Suprapubic skin (tissue), 4 donors: ENCODE measurements at places on chromosomes 6 and 20.

- DNase-seq: no peak
Observed at GRCh38 chr6:165308926-165309731, at the start of gene C6orf118. Gene C6orf118, minus strand, starts transcription at chr6:165309605. Its CDS starts 19 bp downstream, at chr6:165309586.

DNA sequence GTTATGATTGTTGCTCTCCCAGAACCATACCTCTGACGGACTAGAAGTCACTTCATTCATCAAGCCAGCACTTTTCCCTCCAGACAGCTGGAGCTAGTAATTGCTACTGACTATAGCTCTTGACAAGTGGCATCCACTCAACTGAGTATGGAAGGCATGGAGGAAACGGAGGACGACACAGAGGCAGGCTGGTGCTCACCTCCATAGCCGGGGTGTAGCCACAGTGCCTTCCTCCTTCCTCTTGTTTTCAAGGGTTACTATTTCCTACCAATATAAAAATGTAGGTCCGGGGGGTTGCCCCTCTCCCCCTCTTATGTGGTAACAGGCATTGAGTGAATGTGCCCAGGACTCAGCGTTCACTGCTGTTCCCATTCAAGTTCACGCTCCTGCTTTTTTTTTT, 23.5 kb upstream of the FOXC1 start:
- peak; percentile 44 for DNase-seq

GRCh38 chr20:63941282-63942081, 14.7 kb downstream of the UCKL1 start:
- DNase-seq: peak; percentile 91

GRCh38 chr6:31586599-31587281, 663 bp downstream of the LST1 start:
- DNase-seq: no peak

DNA sequence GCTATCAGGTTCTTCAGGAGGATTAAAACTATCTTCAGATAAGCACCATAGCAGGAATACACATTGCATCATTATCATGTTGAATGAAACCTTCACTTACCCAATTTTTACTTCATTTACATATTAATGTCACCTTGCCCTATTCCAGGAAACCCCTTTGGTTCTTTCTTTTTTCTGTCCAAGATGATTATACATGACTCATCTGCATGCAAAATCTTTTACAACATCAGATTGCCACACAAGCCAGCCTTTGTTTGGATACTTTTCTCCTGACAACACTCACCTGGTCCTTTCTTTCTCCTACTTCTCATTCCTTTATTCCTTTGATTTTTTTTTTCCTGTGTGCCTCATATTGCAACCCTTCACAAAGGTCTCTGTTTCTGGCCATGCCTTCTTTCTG, 200.5 kb upstream of the POU3F2 start:
- no peak for DNase-seq

- DNase-seq: no peak
Observed at GRCh38 chr6:3857468-3858456, 8.6 kb downstream of the FAM50B start.

DNA sequence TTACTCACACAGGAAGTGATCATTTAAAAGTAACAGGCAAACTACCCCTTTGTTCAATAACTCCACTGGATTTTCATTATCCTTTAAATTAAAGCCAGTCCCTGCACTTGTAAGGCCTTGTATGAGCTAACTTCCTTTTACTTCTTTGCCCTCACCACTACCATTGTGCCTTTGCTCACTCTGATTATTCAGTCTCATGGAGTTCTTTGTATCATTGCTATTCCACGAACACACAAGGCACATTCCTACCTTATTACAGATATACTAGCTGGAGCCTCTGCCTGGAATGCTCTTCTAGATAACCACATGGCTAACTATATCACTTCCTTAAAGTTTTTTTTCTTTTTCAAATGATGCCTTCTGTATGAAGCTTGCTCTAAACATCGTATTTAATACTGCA, 748.6 kb upstream of the HS3ST5 start:
- no peak for DNase-seq

DNA sequence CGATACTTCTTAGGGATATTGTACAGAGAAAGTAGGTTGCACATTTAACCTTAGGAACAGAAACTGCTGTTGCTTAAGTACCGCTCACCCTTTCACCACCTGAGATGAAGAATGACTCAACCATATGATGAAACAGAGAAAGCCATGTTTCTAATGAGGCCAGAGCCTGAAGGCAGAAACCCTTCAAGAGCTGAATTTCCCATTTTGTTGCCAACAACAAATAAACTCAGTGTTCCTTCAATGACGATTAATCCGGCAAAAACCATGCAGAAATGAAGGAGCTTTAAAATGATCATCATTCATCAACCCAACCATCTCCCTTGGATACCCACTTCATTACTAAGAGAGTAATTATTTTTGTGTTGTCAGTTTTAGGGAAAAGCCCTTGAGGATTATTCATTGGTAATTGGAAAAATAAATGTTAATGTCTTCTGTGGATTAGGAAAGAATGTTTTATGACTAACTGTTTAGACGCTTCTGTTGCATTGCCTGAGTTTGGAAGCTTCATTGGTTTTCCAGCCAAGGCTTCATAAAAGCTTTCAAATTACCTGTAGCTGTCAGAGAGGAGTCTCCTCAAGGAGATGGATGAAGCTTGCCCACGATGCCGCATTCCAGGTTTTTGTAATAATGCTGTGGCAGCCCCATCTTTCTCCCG, 112.1 kb upstream of the IYD start:
- DNase-seq: no peak

- no peak for DNase-seq
Observed at GRCh38 chr20:33689973-33690372, 3.8 kb upstream of the E2F1 start.

- no peak for DNase-seq
Observed at GRCh38 chr6:12116978-12117377, 104.9 kb downstream of the HIVEP1 start.

DNA sequence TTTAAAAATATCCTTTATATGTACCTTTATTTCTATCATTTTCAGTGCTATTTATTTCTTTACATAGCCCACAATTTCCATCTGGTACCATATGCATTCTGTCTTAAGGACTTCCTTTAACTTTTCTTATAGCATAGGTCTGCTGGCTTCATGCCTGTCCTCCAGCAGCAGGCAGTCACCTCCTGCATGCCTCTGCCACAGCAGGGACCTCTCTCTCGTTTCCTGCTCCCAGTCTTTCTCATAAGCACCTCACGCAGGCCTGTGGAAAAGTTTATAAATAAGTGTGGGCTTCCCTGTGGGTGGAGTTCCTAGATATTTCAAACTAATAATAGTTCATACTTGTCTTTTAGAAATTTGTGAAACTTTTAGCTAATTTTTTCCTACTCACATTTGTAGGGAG, 133.9 kb downstream of the KCNQ5 start:
- no peak for DNase-seq

- no peak for DNase-seq
Observed at GRCh38 chr6:154602708-154603107, 92.2 kb upstream of the CNKSR3 start.

- DNase-seq: no peak
Observed at GRCh38 chr6:35967076-35967774, 46.3 kb upstream of the SRPK1 start.

DNA sequence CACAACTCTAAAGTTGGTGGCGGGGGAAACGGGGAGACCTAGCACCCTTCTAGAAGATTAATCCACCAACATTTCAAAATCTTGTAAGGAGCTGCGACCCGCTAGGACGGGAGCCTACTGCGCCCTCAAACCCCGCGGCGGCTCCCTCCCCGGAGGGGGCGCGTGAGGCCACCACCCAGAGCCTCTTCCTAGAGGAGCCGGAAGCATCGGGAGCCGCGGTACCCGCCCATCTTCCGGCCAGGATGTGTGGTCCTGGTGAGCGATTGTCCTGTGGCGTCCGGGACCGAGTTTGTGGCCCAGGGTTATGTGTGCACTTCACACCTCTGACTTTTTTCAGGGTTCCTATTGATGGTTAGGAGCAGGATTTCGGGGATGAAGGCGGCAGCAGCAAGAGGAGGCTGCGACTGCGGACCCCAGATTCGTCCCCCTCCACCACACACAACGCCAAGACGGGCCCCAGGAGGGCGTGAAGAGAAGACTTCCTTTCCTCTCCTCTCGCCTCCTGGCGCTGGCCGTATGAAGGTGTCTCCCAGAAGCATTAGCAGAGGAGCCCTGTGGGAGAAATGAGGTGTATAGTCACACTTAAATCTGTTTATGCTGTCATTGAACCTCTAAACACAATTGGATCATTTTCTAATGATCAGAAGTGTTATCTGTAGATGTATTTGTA, 10.7 kb downstream of the ZNF165 start:
- DNase-seq: no peak

DNA sequence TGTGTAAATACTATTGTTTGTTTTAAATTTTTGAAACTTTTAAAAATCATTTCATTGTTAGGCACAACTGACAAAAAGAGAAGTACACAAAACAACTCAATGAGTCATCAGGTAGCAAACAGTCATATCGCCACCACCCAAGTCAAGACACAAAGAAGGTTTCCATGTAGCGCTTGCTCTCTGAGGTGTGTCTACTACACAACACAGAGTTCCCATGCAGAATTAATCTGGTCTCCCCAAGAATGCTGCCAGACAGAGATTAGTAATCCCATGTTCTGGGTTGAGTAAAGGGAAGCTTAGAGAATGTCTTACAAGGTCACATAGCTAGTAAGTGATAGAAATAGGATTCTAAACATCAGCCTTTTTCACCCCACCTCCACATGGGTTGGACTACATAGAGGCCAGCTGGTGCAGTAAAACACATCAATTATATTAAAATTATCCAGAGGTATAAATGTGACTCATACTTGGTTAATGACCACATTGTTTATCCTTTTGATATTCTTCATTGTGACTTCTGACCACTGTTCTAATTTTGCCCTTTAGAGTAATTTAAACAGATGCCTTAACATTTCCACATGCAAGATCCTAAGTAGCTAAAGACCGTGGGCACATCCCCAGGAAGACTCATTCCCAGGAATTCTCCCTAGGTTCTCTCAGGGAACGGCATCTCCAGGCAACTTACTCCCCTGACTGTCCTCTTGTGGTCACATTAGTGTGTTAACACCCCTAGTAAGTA, 413.5 kb downstream of the PRKN start:
- no peak for DNase-seq

- no peak for DNase-seq
Observed at GRCh38 chr6:52815167-52816092, 11.8 kb upstream of the GSTA1 start.

DNA sequence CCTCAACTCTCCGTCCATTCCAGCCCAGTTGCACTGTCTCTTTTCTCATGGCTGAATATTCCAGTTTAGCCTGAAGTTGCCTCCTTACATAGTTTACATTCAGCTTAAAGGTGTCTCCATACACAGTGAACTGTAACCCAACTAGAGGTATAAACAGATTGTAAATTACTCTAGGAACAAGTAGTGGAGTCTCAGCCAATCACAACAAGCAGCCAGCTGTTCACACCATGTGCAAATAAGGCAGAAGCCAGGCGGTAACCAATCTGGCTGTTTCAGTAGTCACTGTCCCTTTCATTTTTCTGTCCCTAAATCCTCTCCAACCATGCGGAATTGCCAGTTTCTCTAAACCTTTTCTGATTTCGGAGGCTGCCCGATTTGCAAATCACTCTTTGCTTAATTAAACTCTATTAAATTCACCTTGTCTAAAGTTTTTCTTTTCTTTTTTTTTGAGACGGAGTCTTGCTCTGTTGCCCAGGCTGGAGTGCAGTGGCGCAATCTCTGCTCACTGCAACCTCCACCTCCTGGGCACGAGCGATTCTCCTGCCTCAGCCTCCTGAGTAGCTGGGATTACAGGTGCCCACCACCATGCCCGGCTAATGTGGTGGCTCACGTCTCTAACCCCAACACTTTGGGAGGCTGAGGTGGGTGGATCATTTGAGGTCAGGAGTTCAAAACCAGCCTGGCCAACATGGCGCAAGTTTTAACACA, 37.6 kb upstream of the GFOD1 start:
- DNase-seq: no peak

DNA sequence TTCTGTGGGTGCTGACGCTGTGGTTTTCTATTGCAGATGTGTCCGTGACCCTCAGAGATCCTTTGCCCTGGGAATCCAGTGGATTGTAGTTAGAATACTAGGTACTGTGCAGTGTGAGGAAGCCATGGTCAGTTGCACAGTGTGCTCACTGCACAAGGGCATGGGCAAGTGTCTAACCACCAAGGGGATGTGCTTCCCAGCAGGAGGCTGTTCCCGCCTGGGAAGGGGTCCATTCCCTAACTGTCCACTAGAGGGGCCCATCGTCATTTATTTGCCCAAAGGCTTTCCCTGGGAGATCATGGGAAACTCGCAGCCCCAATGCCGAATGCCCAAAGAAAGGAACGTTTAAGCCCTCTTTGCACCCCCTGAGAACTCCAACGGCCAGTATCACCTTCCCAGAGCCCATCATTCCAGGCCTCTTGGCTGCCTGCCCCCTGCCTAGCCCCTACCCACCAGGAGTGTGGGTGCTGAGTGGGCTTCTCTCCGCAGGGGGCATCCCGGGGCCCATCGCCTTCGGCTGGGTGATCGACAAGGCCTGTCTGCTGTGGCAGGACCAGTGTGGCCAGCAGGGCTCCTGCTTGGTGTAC, 26.2 kb downstream of the SLCO4A1 start:
- DNase-seq: no peak

- peak; percentile 38 for DNase-seq
Observed at GRCh38 chr6:158569036-158569435, 9.1 kb downstream of the TMEM181 start.

DNA sequence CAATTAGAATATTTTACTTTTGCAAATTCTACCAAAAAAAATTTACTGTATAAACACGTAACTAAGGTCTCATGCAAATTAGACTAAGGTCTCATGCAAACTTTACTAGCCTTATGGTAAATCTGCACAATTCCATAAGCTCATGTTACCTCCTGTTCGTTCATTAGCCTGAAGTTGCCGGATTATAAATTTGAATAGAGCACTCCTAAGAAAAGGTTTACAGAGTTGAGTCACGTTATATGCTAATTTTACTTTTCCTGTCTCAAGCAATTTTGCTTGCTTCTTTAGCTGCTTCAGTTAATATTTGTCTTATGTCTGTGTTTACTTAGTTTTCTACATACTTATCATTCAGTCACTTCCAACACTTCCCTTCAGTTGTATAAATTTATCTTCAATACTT, 1434.0 kb upstream of the EYS start:
- no peak for DNase-seq

- DNase-seq: no peak
Observed at GRCh38 chr20:64053841-64054661, 4.6 kb upstream of the SOX18 start.

GRCh38 chr6:154872542-154873114, 122.5 kb upstream of the TIAM2 start:
- no peak for DNase-seq

DNA sequence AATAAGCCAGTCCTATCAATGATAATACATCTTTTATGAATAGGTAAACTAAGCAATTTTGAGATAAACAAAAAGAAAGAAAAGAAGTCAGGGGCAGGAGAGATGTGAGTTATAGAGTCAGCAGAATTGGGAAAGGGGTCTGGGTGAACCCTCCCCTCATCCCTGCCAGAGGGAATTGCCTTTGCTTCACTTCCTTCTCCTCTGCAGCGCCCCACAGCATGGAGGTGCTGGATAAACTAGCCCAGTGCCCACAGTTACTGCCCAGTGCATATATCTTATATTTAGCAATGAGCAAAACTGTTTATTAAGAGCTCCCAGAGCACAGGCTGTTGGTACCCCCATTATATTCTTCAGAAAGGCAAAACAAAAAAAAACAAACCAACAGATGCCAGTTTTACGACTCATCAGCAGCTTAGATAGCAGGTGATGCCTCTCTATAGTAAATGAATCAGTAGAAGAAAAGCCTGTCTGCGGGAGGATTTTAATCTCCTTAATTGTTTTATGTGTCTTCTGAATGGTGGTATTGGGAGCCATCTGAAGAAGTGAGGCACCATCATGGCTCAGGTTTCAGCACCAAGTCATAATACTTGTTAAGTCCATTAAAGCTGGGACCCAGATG, 419.2 kb downstream of the EPM2A start:
- no peak for DNase-seq

GRCh38 chr6:145003145-145003544, 718.0 kb downstream of the UTRN start:
- no peak for DNase-seq
